ENCODE measurements at places on chromosomes 6 and 20.

DNA sequence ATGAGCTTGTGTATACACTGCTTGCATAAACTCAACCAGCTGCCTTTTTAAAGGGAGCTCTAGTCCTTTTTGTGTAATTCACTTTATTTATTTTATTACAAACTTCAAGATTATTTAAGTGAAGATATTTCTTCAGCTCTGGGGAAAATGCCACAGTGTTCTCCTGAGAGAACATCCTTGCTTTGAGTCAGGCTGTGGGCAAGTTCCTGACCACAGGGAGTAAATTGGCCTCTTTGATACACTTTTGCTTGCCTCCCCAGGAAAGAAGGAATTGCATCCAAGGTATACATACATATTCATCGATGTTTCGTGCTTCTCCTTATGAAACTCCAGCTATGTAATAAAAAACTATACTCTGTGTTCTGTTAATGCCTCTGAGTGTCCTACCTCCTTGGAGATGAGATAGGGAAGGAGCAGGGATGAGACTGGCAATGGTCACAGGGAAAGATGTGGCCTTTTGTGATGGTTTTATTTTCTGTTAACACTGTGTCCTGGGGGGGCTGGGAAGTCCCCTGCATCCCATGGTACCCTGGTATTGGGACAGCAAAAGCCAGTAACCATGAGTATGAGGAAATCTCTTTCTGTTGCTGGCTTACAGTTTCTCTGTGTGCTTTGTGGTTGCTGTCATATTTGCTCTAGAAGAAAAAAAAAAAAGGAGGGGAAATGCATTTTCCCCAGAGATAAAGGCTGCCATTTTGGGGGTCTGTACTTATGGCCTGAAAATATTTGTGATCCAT is 15.3 kb downstream of the TNFAIP3 start:
- peak; percentile 60 for DNase-seq

DNA sequence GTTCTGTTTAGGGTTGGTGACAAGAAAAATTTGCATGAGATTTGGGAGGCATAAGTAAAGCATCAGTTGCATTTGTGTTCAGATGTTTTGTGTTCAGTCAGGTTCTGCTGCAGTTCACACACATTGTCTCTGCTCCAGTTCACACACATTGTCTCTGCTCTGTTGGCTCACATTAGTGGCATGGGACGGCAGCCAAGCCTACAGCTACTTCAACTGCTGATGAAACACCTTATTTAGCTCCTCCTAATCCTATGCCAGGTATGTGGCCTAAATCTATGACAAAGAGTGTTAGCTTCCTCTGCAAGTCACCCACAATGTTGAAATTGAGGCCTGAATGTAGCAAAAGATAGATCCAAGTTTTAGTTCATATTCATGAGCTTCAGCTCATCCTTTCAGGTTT is 278.1 kb upstream of the SYNCRIP start:
- DNase-seq: no peak

DNA sequence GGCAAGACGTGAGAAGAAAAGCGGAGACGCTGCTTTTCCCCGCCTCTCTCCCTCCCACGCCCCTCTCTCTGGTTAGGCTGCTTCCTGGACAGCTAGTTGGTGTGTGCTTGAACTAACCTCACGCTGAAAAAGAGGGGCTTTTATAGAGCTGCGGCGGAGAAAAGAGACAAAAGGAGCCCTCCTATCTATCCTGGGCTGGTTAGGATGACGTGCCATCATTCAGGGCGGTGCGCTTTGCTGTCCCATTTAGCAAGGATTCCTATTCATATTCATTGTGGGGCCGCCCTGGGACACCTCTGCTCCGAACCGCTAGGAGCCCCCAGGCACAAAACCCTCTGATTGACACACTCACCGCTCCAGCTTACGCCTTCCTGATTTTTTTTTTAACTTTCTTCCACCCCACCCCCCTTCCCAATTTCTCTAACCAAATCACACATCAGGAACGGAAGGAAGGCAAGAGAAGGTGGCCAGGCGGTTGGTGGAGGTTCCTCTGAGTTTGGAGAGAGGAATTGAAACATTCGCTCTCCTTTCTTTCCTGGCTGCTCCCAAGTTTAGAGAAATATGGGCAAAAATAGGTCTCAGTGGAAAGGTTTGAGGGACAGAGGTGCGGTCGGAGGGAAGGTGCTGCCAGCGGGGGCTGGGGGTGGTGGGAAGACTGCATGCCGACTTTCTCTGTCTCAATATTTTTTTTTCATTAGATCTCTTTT is at the start of gene OLIG3:
OLIG3 (minus strand) TSS at position 114 of the 707 bp plus-strand sequence. CDS start 224 bp downstream, outside the sequence.
- no peak for DNase-seq

GRCh38 chr6:110446405-110446804 is 30.0 kb downstream of the SLC22A16 start:
- no peak for DNase-seq

GRCh38 chr6:35419417-35419816 is 32.7 kb upstream of the FANCE start:
- peak; percentile 43 for DNase-seq

- DNase-seq: no peak
Measured at GRCh38 chr6:168528474-168529095, 87.6 kb downstream of the SMOC2 start.

DNA sequence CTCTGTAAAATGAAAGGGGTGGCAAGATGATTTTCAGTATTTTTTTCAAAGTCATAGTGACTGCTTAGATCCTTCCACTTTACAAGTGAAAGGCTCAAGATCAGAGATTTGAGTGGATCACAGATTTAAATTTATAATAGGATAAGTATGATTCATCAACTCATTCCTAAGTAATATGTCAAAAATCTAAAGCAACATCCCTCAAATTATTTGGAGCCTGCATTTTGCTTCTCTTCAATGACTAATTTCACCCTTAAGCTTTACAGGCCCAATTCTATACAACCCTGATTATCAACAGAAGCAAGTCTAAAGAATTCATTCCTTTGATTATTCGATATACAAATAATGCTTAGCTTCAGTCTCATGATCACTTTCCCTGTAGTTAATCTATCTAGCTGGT is 93.9 kb upstream of the HEY2 start:
- no peak for DNase-seq

Measured in Kasumi-1 (cell line).